NCI-H748 treated with DMSO at 0.1 percent for 48 hours (cell line): ENCODE measurements at places on chromosomes 4 and X.

GRCh38 chr4:55258152-55258865 lies 87.7 kb upstream of the SRD5A3 start:
- DNase-seq = no peak

DNA sequence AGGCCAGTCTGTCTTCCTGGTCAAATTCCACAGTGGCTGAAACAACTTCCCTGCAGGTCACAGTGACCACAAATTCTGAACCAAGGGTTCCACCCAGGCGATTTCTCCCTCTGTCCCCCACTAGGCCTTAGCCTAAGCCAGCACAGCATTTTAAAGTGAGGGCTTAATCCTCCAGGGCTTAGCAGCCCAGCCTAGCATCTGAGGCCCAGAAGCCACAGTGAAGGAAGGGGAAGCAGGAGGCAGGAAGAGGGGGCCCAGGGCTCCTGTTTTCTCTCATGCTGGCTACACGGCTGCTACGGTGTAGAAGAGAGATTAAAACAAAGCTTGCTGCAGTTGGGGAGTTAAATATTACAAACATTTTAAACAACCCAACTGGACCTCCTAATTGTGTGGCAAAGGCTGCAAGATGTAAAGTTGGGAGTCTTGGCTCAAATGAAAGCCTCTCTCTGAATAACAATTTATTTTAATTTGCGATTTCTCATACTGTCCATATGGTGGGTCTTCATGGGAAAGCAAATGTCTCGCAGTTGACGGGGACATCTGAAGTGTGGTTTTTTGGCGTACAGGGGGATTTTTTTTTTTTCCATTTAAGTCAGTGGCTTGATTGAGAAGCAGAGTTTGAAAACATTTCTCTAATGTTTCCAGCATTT lies 170.8 kb upstream of the RAI2 start:
- DNase-seq = no peak

DNA sequence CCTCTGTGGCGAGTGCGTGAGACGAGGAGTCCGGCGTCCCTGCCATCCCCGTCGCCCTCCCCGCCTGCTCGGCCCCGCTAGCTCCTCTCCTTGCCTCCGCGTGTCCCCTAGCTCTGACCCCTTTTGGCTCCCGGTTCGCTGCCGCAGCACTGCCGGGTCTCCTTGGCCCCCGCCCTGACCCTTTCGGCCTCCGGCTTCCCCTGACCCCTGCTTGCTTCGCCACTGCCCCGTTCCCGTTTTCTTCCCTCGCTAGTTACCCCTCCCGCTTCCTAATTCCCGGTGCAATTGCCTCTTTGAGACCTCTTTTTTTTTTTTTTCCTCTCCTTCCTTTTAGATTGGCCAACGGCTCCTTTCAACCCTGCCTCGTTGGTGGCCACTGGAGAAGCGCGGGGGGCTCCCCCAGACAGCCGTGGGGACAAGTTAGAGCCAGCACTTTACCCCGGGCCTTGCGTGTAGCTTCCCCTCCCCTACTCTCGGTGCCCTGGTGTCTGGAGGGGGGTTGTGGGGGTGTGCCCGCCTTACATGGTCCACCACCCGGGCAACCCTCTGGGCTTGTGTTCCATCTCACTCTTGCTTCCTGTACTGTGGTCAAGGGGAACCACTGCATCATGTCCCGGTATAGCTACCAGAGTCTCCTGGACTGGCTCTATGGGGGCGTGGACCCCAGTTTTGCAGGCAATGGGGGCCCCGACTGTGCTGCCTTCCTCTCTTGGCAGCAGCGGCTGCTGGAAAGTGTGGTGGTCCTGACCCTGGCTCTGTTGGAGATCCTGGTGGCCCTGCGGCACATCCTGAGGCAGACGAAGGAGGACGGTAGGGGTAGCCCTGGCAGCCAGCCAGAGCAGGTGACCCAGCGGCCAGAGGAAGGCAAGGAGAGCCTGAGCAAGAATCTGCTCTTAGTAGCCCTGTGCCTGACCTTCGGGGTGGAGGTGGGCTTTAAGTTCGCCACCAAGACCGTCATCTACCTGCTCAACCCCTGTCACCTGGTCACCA lies 548 bp downstream of the TMEM164 start:
- no peak for DNase-seq

- DNase-seq = no peak
Observed at GRCh38 chr4:118810991-118811764, 24.7 kb downstream of the SEC24D start.

DNA sequence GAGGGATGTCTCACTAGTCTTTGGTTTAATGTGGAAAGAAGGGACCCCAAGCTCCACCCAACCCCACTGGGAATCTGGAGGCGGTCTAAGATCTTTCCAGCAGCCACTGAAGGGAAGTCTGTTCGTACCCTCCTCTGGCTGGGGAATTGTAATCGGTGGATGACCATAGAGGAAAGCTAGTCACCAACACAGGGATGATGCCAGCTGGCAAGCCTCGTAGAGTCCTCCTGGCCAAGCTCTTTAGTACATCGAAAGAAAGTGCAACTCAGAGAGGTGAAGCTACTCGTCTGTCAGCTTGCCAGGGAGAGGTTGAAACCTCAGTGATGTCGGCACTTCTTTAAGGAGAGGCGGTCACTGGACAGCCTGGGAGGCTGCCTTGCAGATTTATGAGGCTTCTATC lies 58.7 kb downstream of the MAMLD1 start:
- no peak for DNase-seq

DNA sequence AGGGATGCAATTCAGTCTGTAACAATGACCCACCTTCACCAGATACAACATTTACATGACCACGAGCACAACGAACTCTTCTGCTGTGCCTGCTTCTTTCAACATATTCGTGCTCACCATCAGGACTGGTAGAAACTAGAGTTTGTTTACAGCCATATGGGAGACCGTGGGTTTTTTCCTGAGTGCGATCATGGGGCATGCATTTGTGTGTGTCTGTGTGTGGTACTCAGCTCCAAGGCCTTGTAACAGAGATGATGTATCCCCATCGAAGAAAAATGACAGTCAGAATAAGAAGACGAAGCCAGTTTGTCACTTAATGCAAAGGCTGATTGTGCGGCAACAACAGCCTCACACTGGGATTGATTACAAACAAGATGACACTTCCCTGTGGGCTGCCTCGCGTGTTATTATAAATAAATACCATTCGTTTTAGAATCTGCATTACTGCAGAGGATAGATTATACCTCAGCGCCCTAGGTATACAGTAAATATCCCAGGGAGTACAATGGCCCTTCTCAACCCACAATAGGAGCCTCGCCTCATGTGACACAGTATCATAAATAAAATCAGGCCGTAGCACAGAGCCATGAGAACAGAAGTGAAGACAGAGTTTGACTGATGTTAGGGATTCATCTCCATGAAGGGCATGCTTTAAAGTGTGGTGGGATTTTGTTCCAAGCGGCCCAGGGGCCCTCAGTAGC lies 97.3 kb upstream of the NOCT start:
- peak; percentile 61 for DNase-seq

GRCh38 chrX:39983715-39984114 lies 114.0 kb downstream of the BCOR start:
- DNase-seq = no peak

DNA sequence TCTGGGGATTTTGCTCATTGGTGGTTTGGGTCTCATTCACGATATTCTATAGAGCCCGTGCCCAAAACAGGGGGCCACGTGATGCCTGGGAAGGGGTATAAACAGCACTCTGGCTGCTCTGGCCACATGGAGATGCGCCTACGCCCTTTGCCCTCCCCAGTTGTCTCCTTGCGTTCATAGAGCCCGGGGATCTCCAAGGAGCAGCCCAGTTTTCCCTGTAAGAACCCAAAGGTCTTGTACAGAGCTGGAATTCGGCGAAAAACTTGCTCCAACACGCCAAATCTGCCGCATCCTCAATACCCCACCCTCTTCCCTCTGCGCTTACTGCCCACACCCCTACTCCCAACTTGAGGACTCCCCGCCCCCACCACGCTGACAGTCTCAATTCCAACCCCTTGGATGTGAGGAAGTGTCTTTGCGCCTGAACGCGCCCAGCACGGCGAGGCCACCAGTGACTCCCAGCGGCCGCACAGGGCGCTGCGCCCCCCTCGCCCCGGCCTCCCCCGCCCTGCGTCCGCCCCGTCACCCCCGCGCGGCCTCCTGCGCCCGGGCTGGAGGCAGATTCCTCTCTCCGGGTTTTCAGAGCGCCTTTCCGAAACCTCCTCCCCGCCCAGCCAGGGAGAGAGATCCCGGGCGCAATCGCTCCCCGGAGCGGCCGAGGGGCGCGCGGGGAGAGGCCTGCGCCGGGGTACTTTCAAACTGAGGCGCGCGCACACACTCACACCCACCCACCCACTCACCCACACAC lies at the start of gene NHS:
TSS of gene NHS (plus strand) at position 582 of the 748 bp plus-strand sequence. CDS start 558 bp downstream, outside the sequence.
- DNase-seq = peak; percentile 34
